ENCODE measurements at places on chromosomes 11 and 22.
A peak's percentile ranks its signal among the peaks of the same experiment; 100 is the strongest.

DNA sequence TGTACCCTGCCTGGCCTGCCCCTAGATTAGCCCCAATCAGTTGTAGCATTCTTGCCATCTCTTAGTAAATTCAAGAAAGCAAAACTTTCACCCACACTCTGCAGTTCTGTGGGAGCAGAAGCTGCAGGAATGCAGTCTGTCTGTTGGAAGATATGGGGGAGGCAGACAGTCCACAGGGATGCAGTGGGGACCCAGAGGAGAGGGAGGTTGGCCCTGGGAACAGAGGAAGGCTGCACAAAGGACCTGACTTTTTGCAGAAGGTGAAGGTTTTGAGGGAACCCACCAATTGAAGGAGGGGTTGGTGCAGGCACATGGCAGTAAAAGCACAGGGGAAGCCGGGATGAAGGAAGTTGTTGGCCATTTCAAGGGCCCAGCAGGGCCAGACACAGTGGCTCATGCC is 16.5 kb downstream of the SNAP29 start:
- DNase-seq, result no peak

- no peak for DNase-seq
Observed at GRCh38 chr11:18723991-18724390, 2.0 kb downstream of the IGSF22 start.

DNA sequence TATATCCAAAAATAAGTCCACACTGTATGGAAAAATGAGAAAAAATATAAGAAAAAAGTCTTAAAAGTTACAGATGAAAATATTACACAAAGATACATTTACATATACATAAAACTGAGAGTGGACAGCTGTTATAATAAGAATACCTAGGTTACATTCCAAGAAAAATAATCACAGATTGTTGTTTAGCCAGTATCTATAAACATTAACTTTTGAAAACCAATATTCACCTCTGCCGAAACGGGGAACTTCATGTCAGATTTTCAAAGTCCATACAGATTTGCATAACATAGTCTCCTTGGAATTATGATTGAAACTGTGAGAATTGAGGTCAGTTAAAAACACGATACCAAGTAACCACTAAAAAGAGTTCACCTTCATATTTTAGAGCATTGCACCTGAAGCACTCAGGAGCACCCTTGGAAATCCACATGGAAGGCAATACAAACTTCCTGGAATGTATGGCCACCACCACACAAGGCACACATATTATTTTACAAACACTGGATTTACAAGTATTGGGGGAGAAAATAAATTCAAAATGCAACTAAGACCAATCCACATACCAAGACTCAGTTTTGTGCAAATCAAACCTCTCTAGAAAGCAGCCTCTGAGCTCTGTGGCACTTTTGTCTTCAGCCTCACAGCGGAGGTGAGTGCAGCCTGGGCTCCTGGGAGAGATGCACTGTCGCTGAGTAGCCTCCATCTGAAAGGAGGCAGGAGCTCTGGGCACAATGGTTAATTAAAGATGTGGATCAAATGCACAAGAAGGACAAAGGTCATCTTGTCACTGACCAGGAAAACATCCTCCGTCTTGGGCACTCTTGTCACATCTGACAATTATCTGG is 34.4 kb downstream of the ZNF195 start:
- no peak for DNase-seq

DNA sequence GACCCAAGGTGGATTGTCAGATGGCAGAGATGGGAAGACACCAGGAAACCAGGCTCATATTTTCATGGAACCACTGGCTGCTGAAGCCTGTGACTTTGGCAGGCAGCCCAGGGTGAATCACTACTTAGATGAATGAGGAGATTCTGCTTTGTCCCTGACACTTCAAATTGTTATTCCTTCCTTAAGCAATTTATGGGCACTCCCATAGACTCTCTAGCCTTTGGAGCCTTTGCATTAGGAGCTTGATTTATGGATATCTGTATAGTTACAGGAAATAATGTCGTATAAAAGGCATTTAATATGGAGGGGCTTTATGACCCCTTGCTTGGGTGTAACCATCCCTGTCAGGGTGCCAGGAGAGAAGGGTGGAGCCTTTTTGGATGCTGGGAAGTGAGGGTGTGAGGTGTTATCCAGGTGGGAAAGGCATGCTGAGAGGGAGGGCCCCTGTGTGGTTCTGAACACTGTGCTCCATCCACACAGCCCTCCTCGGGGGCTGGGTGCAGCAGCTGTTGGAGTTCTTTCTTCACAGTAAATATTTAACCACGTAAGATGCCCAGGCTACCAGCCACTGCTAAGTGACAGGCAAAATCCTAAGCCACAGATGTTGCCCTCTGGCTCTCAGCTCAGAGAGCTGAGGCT is 35.3 kb downstream of the IL18 start:
- peak; percentile 38 for DNase-seq

DNA sequence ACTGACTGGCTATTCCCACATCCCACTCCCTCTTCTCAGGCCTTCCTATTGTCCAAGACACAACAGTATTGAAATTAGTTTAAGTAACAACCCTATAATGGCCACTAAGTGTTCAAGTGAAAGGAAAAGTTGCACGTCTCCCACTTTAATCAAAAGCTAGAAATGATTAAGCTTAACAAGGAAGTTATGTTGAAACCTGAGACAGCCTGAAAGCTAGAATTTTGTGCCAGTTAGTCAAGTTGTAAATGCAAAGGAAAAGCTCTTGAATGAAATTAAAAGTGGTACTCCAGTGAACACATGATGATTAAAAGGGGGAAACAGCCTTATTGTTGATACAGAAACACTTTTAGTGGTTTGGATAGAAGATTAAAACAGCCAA is 332.7 kb downstream of the CASP12 start:
- no peak for DNase-seq

- no peak for DNase-seq
Observed at GRCh38 chr11:10990637-10991193, 132.9 kb upstream of the ZBED5 start.

Measured in 8988T (cell line).